ENCODE measurements at places on chromosomes 13 and 19.
A peak's percentile ranks its signal among the peaks of the same experiment; 100 is the strongest.

DNA sequence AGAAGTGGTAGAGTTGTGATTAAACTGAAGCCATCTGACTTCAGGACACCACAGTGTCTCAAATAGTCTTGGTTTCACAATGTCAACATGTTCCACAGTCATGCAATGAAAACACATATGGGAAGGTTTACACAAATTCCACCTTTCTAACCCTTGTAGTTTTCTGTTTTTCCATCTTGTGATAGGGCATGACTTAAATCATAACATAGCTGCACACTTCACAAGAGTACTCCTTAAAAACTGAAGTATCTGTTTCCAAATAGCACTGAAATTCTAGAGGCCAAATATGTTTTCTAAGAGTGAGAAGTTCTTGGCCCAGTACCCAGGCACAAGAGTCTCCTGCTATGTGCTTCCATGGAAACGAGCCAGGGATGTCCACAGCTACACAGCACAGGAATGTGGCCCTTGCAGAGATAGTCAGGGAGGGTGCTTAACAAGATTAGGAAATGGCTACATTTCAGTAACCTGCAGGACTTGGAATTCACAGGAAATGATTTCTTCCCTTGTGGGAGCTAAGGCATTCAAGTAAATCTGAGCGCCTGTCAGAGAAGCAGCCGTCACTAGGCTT is 269.1 kb downstream of the NDFIP2 start:
- no peak for DNase-seq

GRCh38 chr13:32783067-32783466 is 196.8 kb downstream of the PDS5B start:
- DNase-seq: no peak

GRCh38 chr19:40165362-40165937 is 25.8 kb upstream of the MAP3K10 start:
- DNase-seq: peak; percentile 76

DNA sequence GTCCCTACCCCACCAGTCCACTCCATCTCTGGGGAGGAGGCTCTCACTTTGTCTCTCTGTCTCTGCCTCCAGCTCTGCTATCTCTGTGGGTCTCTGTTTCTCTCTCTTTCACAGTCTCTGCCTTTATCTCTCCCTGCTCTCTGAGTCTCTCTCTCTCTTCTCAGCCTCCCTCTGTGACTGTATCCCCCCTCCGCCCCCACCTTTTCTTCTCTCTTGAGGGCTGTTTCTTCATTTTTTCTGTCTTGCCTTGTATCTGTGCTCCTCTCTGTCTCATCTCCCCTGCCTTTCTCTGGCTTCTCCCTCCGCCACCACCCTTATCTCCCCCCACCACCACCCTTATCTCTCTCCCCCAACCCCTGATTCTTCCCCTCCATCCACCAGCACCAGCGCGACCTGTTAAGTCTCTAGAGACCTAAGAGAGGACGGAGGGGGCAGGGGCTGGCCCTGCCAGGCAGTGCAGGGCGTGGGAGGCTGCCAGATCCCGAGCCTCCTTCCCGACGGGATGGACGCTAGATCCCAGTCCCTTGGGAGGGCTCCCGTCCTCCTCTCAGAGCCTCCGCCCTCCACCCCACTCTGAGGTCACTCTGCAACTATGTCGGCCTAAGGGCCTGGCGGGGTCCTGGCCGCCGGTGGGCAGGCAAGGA is 1.0 kb downstream of the AXL start:
- DNase-seq: no peak

DNA sequence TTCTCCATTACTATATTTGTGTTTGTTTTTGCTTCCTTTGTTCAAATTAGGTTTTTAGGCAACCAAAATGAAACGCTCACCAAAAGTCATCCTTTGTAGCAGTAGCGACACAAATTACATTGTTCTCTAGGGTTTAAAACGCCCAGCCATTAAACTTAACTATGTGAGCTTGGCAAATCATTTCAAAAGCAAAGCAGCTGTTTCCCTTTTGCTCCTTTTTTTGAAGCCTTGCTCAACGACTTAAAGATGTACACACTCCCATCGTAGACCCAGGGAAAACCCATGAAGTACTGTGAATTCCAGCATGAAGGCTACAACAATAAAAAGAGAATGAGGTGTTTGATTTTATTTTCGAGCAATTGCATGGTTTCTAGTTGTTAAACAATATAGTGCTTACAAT is 106.7 kb downstream of the RAP2A start:
- DNase-seq: no peak

GRCh38 chr19:56271151-56271550 is 1.4 kb upstream of the EDDM13 start:
- no peak for DNase-seq

- DNase-seq: no peak
Measured at GRCh38 chr19:56995303-56995702, 124.5 kb upstream of the USP29 start.

DNA sequence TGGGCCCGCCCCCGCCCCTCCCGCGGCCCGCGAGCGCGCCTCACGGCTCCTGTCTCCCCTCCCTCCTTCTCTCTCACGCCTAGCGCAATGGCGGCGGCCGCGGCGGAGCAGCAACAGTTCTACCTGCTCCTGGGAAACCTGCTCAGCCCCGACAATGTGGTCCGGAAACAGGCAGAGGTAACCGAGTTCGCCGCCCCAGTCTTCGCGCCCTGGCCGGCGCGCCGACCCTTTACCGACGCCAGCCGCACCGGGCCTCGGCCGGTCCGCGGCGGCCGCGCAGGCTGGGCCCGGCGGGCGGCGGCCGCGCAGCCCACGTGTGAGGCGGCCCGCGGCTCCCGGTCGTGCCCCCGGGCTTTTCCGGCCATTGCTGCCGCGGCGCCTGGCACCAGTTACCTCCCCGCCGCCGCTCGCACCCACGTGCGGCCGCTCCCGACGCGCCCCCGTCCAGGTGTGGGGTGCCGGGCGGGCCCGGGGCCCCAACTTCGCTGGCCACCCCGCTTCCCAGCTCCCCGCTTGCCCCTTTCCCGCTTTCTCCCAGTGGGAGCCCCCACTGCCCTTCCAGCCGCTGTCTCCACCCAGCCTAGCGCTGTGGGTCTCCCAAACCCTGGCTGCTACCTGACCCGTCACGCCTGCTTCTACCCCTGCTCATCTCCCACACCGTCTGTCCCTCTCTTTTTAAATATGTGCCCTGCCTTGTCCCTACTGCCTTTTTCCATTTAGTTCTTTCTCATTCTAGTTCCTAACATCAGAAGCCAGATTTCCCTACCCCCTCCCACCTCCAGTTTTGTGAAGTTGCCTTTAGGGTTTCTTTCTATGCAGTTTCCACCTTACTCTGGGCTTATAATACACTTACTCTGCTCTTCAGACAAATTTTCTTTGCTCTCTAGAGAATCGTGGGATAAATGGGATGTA is 23.4 kb downstream of the IPO5 start:
- peak; percentile 34 for DNase-seq

GRCh38 chr13:53920916-53921315 is 892.3 kb downstream of the OLFM4 start:
- DNase-seq: no peak

DNA sequence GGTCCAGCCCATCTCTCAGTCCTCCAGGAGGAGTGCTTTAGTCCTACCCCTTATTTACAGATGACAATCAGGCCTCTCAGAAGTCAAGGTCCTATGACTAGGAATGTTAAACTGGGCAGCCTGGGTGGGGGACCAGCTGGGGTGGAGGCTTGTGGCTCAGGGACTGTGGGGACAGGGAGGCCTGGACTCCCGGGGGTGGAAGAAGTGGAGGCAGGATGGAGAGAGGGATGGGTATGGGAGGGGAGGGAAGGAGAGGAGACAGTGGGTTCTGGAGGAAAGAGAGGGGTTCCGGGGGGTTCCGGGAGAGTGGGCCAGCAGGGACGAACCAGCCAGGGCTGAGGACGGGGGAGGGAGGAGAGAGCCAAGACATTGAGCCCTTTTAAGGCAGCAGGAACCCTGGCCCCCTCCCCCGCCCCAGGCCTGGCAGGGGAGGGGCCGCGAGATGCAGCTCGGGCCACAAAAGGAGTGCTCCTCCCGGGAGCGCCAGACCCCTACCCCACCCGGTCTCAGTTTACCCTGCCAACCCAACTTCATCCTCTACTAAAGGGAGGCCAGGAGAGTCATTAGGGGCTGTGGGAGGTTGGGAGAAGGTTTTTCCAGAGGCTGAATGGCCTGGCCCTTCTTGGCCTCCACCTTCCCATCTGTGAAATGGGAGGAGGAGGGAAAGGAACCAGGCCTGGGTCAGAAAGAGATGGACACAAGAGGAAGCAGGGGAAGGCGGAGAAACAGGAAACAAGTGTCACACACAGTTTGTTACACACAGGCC is 1.7 kb downstream of the DMPK start:
- DNase-seq: no peak

DNA sequence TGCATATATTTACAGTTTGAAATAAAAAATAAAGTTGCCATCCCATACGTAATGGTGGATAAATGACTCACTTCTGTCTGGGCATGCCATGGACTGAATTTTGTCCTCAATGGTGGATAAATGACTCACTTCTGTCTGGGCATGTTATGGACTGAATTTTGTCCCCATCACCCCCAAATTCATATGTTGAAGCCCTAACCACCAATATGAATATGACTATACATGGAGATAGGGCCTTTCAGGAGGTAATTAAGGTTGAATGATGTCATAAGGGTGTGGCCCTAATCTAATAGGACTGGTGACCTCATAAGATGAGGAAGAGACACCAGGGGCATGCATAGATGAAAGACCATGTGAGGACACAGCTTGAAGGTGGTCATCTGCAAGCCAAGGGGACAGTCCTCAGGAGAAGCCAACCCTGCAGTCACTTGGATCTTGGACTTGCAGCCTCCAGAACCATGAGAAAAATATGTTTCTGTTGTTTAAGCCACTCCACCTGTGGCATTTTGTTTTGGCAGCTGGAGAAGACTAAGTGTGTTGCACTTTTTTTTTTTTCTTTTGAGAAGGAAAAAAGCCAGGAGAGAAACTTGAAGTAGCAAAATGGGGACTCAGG is 41.8 kb downstream of the RFC3 start:
- DNase-seq: no peak

- no peak for DNase-seq
Measured at GRCh38 chr13:106172176-106172905, 363.1 kb downstream of the EFNB2 start.

DNA sequence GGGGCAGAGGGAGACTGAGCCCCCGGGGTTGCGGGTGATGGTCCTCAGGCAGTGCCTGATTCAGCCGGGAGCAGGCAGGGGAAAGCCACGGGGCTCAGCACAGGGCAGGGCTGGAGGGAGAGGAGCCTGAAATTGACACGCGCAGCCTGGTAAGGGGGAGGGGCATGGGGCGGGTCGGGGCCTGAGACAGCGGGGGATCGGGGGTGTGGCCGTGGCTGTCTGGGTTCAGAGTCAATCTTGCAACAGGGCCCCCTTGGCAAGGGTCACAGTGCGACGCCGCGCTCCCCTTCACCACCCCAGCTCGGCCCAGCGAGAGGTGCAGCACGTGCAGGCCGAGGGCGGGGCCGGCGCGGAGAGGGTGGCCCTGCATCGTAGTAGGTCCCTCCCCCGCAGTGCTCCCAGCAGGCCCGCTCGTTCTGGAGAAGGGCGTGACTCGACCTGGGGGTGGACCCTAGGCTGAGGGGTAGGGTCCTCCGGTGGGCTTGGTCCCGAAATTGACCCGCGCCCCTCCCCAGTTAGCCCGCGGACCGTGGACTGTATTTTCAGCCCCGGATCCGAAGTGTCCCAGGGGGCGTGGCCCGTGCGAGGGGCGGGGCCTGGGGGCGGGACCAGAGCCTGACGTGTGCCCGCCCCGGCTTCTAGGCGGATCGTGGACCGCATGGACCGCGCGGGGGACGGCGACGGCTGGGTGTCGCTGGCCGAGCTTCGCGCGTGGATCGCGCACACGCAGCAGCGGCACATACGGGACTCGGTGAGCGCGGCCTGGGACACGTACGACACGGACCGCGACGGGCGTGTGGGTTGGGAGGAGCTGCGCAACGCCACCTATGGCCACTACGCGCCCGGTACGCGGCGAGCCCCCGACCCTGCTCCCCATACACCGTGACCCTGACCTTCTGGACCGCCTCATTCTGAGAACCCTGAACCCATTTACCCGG is 6.0 kb downstream of the RCN3 start:
- DNase-seq: peak; percentile 86

DNA sequence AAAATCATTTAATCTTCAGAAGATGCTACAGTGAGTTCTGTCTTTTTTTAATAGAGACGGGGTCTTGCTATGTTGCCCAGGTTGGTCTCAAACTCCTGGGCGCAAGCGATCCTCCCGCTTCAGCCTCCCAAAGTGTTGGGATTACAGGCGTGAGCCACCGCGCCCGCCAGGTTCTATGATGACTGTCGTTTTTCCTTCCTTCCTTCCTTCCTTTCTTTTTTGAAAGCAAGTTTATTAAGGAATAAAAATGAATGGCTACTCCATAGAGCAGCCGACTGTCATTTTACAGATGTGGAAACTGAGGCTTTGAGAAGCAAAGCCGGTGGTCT is 511 bp upstream of the GAMT start:
- DNase-seq: no peak

DNA sequence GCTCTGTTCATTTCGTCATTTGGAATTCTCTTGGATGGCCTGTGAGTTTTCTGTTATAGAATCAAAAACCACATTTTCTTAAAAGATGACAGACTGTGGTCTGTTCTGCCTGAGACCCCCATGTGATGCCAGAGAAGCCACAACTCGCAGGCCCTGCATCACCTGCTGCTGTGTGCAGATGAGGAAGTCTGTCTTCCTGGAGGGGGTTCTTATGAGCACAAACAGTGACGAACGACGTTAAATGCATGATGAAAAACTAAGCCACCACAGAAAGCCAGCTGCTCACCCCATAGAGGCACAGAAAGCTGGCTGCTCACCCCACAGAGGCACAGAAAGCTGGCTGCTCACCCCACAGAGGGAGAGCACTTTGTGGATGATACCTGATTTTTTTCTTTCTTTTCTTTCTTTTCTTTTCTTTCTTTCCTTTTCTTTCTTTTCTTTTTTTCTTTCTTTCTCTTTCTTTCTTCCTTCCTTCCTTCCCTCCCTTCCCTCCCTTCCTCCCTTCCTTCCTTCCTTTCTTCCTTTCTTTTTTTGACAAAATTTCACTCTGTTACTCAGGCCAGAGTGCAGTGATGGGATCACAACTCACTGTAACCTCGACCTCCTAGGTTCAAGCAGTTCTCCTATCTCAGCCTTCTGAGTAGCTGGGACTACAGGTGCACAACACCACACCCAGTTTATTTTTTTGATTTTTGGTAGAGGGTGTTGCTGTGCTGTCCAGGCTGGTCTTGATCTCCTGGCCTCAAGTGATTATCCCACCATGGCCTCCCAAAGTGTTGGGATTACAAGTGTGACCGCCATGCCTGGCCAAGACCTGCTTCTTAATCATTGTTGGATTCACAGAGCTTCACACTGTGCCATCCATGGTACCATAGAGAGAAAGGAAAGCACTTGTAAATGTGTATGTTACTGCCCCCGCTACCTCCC is 1191.4 kb downstream of the UQCRFS1 start:
- DNase-seq: no peak

- no peak for DNase-seq
Measured at GRCh38 chr19:8463365-8463764, 18.6 kb downstream of the HNRNPM start.

- DNase-seq: peak; percentile 16
Measured at GRCh38 chr13:94210816-94211215, 268.7 kb downstream of the DCT start.

GRCh38 chr19:2625434-2625833 is 77.1 kb downstream of the GNG7 start:
- no peak for DNase-seq

All from GM13976 (cell line).